ENCODE measurements at places on chromosomes 4 and X.

GRCh38 chrX:133838761-133839676 is 146.4 kb downstream of the GPC3 start:
- peak; percentile 7 for DNase-seq

GRCh38 chr4:27020203-27020602 is 159.6 kb downstream of the STIM2 start:
- no peak for DNase-seq

- peak; percentile 83 for DNase-seq
Measured at GRCh38 chrX:21993265-21993664, 38.9 kb upstream of the PHEX start.

GRCh38 chrX:54708404-54708803 is 89.7 kb downstream of the ITIH6 start:
- no peak for DNase-seq

- DNase-seq: no peak
Measured at GRCh38 chrX:69072486-69073006, 92.7 kb downstream of the PJA1 start.

DNA sequence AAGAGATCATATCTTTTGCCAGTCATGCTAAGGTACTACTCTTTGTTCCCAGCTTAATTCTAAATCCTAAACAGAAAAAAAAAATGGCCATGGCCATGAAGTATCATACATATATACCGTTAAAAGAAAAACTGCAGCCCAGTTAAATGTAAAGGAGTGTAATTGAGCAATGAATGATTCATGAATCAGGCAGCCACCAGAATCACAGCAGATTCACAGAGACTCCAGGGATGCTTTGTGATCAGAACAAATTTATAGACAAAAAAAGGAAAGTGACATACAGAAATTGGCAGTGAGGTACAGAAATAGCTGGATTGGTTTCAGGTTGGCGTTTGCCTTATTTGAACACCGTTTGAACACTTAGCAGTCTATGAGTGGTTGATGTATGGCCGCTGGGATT is 42.1 kb upstream of the PDGFC start:
- no peak for DNase-seq

DNA sequence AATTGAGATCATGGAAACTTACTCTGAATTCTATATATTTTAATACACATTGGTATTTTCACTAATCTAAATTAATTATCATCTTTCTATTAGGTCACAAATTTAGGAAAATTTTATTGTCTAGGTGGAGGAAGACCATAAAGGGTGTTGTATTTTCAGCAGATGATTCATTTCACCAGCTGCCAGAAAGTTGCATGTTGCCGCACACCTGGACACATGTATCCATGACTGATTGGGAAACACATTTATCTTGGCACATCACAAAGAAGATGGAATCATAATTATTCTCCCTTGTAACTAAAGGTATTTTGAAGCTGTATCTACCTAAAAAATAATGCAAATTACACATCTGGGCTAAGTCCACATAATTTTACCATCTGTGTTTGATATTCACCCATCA is 33.1 kb downstream of the SLC7A11 start:
- DNase-seq: no peak

DNA sequence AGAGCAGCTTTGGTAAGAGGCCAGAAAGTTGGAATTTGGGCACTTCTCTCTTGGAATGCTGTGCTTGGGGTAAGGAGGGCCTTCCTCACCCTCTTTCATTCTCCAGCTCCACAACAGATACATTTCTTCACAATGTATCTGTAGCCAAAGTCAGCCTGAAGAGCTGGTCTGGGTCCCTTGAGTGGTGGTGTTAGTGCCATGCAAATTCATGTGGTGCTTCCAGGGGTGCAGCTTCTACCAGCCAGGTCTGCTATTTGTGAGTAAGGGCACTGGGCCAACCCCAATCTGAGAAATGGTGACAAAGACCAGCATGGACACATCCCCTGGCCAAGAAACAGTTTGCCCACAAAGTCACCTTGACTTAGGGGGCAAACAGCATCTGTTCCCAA is 17.8 kb downstream of the AMER1 start:
- no peak for DNase-seq

DNA sequence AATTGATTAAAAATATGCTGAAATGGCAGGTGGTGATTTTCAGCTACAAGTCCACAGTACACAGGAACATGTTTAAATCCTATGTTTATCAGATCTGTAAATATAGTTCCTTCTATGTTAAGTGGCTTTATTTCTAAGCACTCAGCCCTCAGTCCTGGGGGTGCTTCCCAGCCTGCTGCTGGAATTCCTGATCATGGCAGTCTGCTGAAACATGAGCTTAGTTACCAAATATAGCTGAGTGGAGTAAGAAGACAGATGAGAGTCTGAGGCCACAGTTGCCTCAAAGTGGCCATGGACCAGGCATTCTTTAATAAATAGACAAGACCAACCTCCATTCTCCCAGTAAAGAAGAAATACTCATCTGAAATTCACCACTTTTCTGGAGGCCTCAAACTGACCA is 17.1 kb upstream of the DDX60 start:
- no peak for DNase-seq

DNA sequence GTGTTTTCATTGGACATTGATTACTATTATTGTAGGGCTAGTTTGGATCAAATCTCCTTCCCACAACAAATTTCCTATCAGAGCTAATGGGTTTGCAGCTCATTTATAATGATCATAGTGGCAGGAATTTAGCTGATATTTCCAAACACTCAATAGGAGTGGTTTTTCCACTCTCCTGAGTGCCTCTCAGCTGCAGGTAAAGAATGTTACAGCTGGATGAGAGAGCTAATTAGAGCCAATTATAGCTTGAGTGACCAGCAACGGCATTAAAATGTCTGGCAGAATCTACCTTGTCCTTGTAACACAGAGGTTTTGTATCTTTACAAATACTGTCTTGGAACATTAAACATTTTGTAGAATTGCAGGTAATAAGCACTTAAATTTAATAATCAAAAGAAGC is 602.8 kb upstream of the EPHA5 start:
- no peak for DNase-seq

DNA sequence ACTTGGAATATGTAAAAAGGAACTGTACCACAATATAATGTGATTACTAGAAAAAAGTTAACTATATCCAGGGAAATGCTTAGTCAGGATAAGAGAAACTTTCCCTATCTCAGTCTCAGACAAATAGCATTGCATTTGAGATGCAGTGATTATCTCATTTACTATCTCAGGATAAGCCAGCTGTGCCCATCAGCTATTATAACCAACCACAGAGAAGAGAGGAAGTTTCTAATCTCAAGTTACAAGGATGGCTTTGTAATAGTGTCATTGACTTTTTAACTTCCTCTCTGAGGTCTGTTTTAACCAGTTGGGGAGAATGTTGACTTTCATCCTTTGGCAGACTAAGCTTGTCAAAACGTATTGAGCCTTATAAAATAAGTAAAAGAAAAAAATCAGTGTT is 56.5 kb downstream of the SNX25 start:
- DNase-seq: peak; percentile 6

DNA sequence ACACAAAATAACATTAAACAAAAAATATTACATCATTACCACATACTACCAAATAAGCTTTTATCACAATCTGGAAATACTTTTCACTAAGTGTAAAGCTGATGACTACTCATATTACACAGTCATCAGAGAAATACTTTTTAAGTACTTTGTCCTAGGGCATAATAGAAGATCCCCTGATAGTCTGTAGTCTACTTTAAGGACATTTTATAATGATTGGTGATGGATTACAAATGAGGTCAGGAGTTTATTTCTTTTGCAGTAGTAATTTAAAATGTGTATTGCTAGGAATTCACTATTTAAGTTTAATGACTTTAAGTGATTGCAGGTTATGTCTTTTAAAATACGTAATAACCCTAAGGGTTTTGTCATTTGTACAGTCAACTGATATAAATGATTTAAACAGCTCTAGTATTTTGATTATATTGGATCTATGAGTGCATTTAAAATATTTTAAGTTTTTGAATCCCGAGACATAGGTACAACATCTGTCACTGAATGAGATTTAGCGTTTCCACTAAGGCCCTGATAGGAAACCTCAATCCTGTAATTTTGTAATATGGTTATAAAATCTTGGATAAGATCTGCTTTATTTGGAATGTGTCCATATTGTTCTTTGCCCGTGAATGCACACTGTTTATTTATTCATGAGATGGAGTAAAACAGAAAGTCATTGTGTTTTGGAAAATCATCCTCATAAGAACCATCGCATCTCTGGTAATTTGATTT is 189.5 kb downstream of the ARAP2 start:
- DNase-seq: no peak

- DNase-seq: no peak
Measured at GRCh38 chrX:114087543-114087942, 496.3 kb upstream of the HTR2C start.

GRCh38 chrX:154834562-154834961 is at the start of gene SMIM9:
TSS of gene SMIM9 (minus strand) at chrX:154834662. CDS start at chrX:154830856, 3,806 bp downstream.
- no peak for DNase-seq

DNA sequence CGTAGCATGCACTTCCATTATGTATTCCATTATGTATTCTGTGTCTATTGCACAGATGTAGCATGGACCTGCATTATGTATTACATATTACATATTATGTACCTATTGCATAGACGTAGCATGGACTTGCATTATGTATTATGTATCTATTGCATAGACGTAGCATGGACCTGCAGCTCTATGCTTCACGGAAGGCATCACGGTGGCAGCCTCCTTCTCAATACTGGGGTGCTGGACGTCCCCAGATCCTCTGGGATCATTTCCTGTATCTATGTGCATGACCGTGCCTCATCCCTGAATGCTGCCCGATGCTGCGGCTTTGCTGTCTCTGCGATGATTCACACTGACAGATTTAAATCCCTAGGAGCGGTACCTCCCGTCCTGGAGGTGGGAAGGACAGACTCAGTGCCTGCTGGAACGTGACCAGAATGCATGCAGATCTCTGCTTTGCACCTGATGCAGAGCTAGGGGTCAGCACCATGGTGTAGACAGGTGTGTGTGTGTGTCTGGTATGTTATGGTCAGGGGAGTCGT is 317.5 kb downstream of the DHRSX start:
- DNase-seq: no peak

- no peak for DNase-seq
Measured at GRCh38 chrX:125492439-125492838, 172.8 kb downstream of the TEX13C start.

GRCh38 chr4:8040607-8041006 is 100.9 kb upstream of the AFAP1 start:
- no peak for DNase-seq

GRCh38 chr4:21452931-21453330 is 495.6 kb downstream of the KCNIP4 start:
- DNase-seq: no peak

DNA sequence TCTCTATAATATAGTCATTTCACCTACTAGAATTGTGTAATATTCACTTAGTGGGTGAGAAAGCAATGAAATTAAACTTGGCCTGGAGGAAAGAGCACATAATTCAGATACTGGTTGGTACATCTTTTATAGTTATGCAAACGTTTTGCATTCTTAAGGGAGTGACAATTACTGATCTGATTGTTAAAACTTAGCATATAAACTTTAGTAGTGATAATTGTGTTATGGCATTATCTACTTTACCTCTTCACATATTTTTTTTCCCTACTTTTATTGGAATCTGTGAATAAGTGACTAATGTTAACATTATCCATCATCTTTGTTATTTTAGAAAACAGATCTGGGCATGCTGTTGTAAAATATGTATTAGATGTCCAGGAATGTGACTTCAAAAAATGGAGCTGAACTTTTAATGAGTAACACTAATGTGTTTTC is 217.4 kb upstream of the GIMD1 start:
- no peak for DNase-seq

DNA sequence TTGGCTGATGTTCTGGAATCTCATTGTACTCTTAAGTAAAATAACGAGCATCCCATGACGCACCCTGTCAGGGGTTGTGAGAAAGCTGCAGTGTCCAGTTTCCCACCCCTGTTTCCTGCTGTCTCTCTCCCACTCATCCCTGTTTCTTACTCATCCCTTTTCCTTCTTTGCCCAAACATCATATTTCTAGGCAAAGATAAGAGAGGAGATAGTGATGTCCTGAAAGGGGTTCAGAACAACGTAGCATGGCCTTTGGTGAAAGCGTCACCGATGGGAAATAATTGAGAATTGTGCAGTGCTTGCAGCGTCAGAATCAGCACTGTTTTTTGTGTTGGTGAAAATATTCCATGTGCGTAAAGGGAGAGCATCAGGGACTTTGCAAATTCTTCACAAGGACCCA is 23.5 kb upstream of the TMEM165 start:
- DNase-seq: no peak

GRCh38 chr4:3524920-3525319 is 7.3 kb downstream of the LRPAP1 start:
- DNase-seq: no peak

DNA sequence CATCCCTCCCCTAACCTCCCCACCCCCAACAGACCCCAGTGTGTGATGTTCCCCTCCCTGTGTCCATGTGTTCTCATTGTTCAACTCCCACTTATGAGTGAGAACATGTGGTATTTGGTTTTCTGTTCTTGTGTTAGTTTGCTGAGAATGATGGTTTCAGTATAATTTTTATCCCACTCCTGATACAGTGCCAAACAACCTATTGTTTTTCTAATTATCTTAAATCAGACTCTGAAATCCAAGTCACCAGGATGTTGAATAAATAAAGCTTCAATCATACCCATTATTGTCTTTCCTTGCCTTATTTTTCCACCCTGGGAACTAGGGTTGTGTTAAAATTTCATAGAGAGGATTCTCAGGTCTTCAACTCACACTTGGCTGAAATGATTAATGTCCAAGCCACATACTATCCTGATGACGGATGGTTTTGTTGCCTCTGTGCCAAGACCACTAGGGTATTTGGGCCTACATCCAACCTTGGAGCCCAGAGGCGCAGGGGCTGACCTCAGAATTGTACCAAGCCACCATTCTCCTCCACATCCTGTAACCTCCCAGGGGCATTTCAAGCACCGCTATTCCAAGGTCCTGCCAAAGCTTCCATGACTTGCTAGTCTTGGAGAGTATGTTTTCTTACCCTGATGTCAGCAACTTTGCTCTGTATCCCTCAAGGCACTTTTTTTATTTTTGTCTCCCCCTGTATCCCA is 332.4 kb downstream of the ARHGAP24 start:
- no peak for DNase-seq

Data from inflammatory macrophage (primary cell).